NCI-H69 (cell line): ENCODE measurements at places on chromosomes 12 and 14.

DNA sequence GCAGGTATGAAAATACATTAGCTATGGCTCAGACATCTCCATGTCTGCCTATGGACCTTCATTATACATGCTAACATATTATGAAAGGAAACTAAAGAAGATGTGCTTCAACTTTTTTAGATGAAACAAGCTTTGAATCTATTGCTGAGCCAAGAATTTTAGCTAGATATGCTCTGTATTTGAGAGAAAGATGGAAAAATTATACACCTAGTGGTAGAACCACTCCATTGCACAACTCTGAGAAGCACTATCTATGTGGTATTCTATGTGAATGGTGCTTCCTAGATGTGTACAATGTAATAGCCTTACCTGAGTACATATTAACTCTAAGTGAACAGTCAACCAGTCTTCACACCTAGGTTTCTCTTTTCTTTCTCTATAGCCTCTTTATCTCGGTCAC lies 17.3 kb downstream of the EPYC start:
- no peak for DNase-seq

DNA sequence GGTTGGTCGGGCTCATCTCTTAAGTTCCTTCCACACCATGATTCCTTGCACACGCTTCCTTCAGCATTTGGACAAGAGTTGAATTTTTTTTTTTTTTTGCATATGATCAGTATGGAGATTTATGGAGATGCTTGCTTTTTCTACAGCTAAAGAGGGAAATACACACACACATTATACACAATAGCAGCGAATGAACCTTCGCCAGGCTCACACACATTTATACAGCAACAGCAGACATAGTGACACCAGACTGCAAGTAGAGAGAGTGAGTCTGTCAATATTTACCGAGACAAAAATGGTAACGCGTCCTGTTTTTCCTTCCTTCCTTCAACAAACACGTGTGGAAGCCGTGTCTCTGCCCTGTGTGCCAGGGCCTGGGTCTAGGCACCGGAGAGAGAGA lies 897.9 kb downstream of the BCL11B start:
- DNase-seq, result no peak

- DNase-seq, result no peak
Observed at GRCh38 chr12:8420506-8420905, 35.3 kb upstream of the CLEC6A start.

DNA sequence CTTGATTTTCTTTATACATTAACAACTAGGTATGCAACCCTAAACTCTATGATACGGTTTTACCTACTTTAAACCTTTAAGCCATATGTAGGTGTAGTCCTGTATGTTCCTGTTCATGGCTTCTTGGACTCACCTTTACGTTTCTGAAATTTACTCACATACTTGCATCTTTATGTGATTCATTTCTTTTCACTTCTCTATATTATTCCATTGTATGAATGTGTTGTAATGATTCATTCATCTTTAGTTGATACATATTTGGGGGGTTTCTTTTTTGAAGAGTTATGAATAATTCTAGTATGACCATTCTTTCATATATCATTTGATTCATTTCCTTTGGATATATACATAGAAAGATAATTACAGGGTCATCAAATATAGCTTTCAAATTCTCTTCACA lies 2.4 kb upstream of the TAS2R50 start:
- no peak for DNase-seq

DNA sequence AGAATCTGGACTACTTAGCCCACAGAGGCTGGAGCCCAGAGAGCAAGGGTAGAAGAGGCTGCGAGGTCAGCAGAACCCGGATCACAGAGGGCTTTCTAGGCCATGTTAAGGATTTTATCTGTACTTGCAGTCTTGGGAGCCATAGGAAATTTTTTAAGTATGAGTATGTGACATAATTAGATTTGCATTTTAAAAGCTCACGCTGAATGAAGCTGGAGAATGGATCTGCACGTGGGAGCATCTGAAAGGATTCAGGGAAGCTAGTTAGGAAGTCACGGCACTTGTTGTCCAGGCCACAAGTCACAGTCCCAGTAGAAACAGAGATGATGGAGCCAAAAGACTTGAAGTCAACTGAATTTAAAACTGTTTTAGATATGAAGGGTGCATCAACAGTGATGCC lies 14.1 kb downstream of the CORO1C start:
- DNase-seq, result no peak

DNA sequence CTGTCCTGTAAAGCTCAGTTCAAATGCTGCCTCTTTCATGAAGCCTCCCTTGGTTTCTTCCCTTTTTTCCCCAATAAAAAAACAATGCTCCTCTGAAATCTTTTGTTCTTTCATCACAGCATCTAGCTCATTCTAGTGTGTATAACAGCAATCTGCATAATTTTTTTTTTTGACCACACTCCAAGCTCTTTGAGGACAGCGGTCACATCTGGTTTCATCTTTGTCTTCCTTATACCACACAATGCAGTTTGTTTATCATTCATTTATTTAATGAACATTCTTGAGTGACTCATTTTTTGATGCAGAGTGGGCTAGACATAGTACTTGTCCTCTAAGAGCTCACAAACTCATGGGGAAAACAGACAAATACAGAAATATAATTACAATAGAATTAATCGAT lies 7.3 kb downstream of the GNG2 start:
- DNase-seq, result peak; percentile 51

GRCh38 chr12:56104815-56105608 lies 653 bp downstream of the PA2G4 start:
- DNase-seq, result peak; percentile 56

GRCh38 chr12:62909340-62909739 lies 25.6 kb downstream of the PPM1H start:
- no peak for DNase-seq

DNA sequence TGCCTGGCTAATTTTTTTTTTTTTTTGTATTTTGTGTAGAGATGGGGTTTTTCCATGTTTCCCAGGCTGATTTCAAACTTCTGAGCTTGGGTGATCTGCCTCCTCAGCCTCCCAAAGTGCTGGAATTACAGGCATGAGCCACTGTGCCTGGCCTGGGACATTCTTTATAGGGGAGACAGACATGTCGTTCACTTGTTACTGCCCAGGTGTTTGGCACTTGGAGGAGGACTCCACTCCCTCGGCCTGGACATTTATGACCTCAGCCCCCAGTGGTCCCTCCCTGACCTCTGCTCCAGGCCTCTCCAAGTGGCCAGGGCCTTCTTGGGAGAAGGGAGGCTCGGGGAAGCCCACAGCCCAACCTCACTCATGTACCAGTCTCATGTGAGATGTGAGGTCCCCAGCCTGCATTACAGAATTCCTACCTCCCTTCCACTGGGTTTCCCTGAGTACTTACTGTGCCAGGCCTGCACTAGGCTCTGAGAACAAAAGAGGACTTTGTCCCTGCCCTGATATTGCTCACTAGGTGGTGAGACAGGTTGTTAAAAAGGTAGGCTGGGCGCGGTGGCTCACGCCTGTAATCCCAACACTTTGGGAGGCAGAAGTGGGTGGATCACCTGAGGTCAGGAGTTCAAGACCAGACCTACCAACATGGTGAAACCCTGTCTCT lies 9.7 kb upstream of the POP5 start:
- no peak for DNase-seq
